Activated CD8-positive, alpha-beta memory T cell treated with anti-CD3 and anti-CD28 coated beads for 48 hours (primary cell): ENCODE measurements at places on chromosomes 6 and 20.

DNA sequence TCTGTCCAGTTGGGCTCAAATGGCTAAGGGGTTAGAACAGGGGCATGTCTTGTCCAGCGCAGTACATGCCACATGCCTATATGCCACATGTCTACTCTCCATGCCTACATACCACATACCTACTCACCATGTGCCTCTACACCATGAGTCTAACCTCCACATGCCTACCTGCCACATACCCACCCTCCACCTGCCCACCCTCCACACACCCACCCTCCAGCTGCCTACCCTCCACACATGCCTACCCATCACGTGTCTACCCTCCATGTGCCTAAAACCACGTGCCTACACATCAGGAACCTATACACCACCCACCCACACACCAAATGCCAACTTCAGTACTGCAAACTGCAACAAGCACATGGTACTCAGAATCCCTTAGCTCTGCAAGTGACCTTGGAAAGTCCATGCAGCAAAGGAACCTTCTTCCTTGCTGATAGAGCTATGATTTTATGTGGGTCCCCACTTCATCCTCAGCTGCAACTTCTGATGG, 113.0 kb upstream of the CST7 start:
- no peak for DNase-seq

- DNase-seq: no peak
Observed at GRCh38 chr6:159038914-159039884, 5.6 kb downstream of the TAGAP start.

DNA sequence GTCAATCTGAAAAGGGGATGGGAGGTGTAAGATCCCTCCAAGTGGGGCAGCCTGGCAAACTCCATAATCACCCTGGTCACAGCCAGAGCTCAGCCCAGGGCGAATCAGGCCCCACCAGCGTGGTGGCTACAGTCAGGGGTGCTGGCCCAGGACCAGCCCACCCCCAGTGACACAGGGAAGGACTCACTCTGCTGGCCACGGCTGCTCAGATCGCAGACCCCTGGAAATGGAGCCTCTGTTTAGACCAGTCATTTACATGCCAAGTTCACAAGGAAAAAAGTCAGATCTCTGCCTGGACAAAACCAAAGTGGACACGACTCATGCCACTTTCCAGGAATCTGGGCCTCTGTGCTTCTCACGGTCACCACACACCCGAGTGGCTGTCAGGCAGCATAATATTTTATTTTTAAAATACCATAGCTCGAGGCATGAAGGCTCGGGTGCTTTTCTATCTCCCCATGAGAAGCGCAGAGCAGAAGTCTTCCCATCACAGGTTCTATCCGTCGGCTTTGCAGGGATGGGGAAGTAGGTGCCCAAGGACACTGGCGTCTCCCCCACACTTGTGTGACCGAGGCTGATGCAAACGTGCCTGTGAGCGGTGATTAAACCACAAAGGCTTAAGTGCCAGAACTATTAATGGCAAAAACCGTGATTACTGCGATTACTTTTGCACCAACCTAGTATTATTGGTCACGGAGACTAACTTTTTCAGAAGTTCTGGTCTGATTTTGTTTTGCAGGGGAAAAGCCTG, 13.0 kb downstream of the PXDC1 start:
- DNase-seq: no peak

DNA sequence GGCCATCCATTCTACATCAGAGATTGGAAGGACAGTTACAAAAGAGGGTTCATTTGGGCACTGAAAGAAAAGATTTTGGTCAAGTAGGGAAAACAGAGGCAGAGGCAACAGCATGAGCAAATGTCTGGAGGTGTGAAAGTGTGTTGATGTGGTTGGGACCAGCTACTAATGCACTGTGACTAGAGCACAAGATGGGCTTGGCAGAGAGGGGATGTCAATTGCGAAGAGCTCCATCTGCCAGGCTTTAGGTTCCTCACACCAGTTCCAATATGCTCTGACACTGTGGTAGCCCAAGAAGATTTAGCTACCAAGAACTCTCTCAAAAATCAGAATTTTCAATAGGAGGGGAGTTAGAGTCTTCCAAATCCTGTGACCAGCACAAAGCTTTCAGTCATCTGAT, 42.1 kb downstream of the TRAF3IP2 start:
- DNase-seq: no peak

DNA sequence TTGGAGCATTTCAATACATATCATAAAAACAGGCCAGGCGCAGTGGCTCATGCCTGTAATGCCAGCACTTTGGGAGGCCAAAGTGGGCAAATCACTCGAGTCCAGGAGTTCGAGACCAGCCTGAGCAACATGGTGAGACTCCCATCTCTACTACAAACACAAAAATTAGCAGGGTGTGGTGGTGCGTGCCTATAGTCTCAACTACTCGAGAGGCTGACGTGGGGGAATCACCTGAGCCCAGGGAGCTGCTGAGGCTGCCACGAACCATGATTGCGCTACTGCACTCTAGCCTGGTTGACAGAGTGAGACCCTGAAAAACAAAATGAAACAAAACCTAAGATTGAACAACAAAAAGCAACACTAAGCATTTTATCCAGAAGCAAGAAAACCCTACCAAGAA, 47.2 kb downstream of the BACH2 start:
- no peak for DNase-seq

- no peak for DNase-seq
Observed at GRCh38 chr6:169653691-169654090, 48.1 kb downstream of the WDR27 start.

- no peak for DNase-seq
Observed at GRCh38 chr20:63267691-63268090, 4.9 kb upstream of the ARFGAP1 start.

DNA sequence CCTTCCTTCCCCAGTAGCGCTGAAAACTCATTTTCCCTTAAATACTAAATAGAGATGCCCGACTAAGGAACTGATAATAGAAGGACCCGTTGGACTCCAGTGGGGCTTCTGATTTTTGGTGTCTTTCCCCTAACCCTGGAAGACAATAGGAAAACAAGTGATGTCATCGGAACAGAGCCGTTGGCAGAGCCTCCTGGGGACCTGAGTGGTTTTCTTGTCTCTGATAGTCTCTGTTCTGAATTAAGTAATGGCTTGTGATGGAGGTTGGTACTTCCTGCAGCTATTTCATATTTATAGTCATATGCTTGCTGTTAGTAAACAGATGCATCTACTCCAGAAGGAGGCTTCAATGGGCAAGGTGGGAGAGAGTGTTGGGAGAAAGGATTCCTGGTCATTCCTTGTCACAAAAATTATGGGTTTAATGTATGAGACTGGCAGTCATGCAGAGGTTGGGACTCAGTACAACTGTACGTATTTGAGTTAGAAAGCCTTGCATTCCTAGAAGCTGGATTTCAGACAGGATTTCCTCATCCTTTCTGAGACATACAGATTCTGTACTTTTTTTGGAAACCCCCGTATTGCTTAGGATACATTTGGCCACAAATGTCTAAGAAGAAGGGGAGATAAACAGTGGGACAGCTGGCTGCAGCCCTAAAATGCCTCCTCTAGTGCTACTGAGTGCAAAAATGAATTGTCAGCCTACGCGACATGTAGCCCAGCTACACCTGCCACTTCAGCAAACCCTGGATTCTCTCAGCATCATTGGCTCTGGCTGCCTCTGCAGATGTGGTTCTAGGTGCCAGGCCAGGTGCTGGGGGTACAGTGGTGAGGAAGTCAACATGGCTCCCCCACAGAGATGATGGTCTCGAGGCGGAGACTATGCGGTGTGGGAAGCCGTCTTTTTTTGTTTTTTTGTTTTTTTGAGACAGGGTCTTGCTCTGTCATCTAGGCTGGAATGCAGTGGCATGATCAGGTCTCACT, 38.1 kb downstream of the CDS2 start:
- DNase-seq: no peak
